Left ventricle myocardium superior (tissue), 1 donor: ENCODE measurements at places on chromosomes 1 and 21. TPM values are rescaled to one million over a fixed set of nuclear protein-coding genes. Genes with fewer than 3 reads are reported as not detected.

Gene SLAMF9
- total RNA-seq: not detected

Gene SPRR5
- total RNA-seq: not detected

Gene MNDA
- 4.9 TPM for total RNA-seq

Gene NR1I3
- not detected for total RNA-seq

Gene ST6GALNAC3
- 5.9 TPM for total RNA-seq

Gene AADACL4
- total RNA-seq: not detected

Gene CELF3
- not detected for total RNA-seq

Gene DAB1
- 2.6 TPM for total RNA-seq
